ENCODE measurements at places on chromosomes 2 and 18.

DNA sequence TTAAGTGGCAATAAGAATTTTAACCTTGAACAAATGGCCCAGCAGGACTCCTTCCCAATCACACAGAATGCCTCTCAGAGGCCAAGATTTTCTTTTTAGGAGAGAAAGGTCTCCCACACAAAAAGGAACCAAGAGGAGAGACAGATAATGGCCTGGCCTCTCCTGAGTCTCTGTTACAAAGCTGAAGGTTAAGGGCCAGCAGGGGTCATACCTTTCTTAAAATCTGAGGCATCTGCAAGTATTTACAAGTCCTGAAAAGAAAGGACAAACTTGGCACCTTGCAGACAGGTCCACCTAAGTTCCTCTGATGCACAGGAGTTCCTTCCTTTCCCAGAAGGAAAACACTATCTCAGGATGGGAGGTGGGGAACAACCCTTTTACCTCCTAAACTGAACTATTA, 142.3 kb downstream of the TMEM163 start:
- DNase-seq, result no peak

- no peak for DNase-seq
Observed at GRCh38 chr2:17821535-17822444, 5.5 kb downstream of the MSGN1 start.

DNA sequence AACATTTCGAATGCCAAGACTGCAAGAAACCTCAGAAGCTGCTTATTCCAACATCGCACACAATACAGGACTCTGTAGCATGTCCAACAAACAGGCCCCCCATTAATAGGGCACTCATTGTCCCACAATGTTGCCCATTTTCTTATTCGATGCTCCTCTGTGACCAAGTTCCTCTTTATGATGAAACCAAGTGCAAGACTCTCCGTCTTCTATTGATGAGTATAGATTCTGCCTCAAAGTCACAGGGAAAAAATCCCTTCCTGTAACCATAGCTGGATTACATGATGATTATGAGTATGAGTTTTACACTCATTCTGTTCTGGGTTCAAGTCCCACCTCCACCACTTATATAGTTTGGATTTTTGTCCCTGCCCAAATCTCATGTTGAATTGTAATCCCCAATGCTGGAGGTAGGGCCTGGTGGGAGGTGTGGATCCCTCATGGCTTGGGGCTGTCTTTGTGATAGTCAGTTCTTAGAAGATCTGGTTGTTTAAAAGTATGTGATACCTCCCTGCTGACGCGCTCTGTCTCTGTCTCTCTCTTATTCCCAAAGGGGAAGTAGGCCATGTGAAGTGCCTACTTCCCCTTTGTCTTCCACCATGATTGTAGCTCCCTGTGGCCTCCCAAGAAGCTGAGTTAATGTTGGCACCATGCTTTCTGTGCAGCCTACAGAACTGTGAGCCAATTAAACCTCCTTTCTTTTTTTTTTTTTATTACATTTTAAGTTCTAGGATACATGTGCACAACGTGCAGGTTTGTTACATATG, 148.7 kb downstream of the OSR1 start:
- no peak for DNase-seq

DNA sequence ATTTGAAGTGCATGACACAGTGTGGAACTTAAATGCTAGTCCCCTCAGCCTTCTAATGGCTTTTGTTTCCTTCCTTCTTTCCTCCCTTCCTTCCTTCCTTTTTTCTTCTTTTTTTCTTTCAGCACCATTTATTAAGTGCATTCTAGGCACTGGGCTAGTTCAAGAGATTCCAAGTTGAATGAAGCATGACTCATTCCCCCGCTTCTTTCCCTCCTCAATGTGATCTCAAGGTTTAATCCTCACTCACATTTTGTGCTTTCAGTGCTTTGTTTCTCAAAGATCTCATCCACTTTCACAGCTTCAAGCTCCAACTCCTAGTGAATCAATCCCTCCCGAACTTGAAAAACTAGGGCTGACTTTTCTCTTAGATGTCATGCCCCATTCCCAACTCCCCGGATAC, 90.1 kb downstream of the LBH start:
- DNase-seq, result peak; percentile 2

Data from pons (tissue), 1 donor.